Cerebellar cortex (tissue), 1 donor: ENCODE measurements at places on chromosomes 11 and 22.

DNA sequence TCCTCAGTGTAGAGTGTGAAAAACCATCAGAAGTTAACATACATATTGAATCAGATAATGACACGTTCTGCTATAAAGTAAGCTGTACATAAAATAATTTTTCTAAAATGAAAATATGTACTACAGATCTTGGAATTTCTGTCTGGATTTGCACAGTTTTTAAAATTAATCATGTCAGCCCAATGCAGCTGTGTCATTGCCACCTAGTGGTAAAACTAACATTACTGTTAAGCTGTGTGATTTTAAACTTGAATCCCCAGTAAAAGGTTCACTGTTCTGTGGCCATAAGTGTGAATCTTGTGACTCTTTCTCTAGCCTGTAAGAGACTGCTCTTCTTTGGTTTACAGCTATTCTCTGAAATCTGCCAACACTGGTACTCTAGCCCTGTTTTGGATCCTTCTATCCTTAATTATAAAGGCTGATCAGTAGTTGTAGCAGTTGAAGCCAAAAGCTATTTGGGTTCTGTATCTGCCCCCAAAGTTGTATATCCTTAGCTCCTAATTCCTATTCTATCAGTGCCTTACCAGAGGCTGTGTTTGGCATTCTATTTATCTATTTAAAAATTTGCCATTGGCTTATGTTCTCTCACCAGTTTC lies 4.0 kb downstream of the JRKL start:
- peak; percentile 61 for DNase-seq

DNA sequence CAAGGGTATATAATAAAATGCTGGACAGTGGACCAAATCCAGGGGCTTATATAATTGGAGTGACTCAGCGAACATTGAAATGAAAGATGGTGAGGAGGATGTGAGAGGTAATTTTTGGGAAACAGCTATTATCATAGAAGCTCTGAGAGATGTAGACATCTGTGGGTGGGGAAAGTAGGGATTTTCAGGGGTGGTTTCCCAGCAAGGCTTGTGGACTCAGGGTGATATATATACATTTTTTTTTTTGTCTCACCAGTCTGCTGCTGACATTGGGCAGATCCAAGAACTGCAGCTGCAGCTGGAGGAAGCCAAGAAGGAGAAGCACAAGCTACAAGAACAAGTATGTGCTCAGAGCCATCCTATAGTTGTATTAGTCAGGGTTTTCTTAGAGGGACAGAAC lies 208.1 kb downstream of the MYO18B start:
- DNase-seq: no peak

DNA sequence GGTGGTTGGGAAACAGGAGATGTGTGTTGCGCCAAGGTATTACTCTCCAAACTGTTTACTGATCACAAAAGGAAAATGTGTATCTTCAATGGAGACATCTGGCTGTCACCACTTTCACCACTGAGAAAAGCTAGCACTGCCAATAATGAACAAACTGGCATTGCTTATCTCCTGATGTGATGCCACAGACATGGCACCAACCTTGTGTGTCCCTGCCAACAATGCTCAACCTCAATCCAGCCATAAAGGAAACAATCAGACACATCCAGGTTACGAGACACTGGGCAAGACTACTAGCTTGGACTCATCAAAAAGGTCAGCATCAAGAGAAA lies 28.1 kb downstream of the GNB1L start:
- DNase-seq: no peak

GRCh38 chr22:38062791-38063190 lies 5.6 kb downstream of the PICK1 start:
- no peak for DNase-seq

- peak; percentile 65 for DNase-seq
These were observed 59.5 kb downstream of the FAM168A start for GRCh38 chr11:73538381-73538872.

DNA sequence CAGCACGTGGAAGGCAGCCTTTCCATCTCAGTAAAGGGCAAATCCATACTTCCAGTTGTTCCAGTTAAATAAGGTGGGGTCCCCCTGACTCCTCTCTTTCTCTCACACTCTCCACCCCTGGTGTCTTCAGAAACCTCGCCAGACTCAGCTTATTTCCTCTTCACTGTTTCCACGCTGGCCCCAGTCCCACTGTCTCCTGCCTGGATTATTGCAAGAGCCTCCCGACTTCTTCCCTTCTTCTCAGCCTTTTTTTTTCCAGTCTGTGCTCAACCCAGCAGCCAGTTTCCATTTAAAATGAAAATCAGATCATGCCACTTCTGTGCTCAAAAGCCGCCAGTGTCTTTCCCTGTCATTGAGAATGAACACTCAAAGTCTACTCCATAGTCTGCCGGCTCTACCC lies 131.4 kb downstream of the PKNOX2 start:
- no peak for DNase-seq

DNA sequence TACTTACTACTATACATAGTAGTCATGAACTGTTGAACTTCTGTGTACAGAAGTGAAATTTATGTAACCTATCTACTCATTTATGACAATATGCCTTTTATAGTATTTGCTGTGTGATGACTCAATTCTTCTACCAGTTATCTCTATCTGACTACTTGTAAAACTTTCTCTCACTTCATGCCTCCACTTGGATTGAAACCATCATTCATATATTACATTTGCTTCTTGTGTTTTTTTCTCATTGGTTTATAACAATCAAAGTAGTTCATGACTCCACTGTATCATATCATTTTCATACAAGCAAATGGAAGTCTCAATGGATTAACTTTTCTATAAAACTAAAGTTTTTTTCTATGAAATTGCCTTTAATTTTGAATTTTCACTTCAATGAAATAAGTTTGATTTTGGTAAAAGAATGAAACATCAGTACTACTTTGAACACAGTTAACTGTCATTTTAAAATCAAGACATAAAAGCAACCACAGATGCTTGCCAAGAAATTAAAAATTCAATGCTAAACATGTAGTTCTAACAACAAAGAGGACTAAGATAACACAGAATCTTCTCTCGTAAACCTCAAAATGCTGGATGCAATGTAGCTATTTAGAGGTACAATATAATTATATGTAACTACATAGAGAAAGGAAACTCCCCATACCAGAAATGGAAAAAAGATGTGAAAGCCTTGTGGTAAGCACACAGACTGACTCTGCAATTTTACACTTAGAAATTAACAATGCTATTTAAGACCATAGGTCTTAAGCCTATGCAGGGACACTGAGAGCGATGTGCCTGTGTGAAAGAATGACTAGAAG lies 27.6 kb upstream of the EXPH5 start:
- DNase-seq: no peak

DNA sequence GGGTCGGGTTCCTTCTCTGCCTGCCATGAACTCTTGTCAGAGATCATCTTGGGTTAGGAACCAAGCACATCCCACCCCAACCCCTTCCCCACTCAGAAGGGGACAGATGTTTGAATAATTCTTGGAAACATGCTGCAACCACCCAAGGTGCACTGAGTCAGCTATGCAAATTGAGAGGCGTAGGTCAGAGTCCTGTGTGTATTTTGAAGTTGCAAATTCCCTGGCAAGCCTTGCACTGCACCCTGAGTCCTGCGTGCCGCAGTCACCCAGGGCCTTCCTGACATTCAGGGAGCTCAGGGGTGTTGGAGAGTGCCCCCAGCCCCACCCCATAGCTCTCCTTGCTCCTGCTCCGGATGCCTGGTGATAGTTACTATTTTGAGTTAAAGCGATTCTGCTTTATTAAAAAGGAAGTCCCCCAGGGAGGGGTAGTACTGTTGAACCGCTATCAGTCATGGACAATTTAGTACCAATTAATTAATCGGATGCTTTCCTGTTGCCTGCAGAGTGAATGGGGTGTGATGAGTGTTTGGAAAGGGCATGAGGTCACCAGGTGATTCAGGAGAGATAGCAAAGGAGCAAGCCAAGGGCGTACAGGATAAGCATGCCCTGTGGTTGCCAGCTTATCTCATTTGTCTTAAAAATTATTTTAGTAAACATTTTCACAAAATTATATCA lies 123.7 kb downstream of the GRIK4 start:
- no peak for DNase-seq

GRCh38 chr11:73235236-73235786 lies 17.2 kb downstream of the P2RY2 start:
- no peak for DNase-seq

DNA sequence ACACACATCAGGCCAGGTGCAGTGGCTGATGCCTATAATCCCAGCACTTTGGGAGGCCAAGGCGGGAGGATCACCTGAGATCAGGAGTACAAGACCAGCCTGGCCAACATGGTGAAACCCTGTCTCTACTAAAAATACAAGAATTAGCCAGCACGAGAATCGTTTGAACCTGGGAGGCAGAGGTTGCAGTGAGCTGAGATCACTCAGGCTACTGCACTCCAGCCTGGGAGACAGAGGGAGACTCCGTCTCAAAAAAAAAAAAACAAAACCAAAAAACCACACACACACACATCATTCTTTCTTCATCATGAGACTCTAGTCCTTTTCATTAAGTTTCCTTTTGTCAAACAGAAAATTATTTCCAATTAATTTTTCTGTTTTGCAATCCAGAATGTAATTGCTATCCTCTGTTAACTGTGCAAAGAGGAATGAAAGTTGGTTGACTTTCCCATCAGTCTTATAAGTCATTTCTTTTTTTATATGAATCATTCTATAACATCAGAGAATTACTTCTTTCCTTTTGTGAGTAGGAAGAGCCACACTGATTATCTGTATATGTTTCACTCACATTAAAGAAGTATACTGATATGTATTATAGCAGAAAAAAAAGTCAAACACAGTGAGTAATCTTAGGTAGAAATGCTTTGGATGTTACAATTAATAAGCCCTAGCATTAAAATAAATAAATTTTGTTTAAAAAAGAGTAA lies 52.2 kb downstream of the HORMAD2 start:
- no peak for DNase-seq

DNA sequence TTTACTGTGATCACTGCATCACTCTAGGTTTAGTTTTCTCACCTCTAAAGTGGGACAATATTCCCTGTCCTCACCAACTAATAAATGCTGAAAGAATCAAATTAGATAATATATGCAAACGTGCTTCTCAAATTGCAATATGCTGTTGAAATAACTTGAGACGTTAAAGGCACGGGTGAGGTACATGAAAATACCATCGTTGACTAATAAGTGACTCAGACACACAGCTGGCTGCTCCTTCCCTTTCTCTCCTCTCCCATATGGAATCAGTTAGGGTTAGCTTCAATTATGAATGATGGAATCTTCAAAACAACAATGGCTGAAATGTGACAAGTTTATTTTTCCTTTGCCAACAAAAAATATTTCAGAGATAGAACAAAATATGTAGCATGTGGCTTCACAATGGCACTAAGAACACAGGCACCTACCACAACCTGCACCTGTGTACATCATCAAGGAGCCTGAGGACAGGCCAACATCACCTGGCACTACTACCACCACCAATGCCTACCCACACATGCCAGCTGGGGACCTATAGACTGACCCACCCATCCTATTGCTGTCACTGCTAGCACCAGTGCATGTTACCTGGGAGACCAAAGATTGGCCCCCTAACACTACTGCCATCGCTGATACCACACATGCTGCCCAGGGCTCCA lies 13.7 kb downstream of the GDPD4 start:
- DNase-seq: no peak

GRCh38 chr11:27599217-27599616 lies 92.6 kb upstream of the LIN7C start:
- DNase-seq: no peak

DNA sequence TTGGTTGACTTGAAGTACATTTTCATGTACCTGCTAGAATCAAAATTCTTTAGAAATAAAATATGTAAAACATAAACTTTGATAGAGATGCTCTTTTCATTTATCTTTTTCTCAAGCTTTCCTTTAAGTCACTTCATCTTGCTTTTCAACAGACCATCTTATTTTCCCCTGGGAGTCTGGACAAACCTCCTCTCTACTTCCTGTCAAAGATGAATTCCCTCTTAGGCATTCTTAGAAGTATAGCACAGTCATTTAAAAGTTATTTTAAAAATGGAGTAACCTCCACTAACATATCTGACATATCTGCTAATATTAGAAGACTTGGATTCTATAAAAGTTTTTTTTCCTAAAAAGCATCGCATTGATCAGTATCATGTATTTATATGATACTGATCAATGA lies 84.8 kb upstream of the PAX6 start:
- no peak for DNase-seq

- no peak for DNase-seq
These were observed 19.5 kb upstream of the SLC22A12 start for GRCh38 chr11:64571410-64572091.

GRCh38 chr11:78400116-78400515 lies 17.5 kb downstream of the GAB2 start:
- no peak for DNase-seq

DNA sequence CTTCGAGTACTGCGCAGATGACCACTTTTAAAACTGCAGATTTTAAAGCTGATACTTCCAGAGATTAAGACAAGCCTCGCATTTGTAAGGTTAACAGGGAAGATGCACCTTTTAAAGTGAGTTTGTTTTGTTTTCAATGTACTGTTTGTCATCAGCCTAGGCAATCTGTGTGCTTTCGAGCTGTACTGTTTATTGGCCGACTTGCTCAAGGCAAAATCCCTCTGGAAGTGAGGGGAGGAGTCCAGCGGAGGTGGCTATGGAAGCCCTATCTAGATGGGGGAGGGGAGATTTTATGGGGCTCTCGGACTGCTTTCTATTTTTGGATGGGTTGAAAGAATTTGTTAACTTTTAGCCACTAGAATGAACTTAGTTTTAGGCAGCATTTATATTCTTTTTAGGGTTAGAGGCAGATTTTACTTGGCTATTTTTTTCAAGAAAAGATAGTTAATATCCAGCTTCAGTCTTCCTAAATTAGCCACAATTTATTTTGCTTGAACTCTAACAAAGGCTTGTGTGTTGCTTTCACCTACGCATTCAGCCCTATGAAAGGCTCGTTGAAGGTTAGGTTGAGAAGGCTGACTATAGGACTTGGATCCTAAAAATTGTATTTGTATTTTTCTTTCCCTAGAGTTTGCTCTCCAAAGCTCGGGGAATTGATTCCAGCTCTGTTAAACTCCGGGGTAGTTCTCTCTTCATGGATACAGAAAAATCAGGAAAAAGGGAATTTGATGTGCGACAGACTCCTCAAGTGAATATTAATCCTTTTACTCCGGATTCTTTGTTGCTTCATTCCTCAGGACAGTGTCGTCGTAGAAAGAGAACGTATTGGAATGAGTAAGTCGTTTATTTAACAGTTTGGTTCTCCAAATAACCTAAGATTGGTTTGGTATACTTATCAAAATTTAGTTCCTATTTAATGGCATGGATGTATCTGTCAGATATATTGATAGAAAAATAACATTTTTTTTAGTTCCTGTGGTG lies 2.1 kb downstream of the WEE1 start:
- peak; percentile 76 for DNase-seq

DNA sequence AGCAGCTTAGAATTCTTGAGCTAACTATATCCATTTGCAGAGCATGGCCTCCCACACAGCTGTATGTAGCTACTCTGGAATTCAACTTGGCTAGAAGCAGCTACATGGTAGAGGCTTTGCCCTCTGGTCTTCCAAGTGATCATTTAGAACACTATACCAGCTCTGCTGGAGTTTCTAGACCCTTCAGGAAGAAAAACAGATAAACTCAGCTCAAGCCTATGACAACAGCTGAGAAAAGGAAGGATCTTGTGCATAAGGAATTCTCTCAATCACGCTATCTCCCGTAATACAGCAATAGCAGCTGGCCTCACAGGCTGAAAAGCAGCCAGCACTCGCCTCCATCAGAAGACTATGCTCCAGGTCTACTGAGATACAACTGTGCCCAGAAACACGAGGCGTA lies 50.6 kb upstream of the APOA1 start:
- DNase-seq: no peak
